Urinary bladder (tissue), 4 donors: ENCODE measurements at places on chromosomes 6 and 20. TPM values are rescaled to one million over a fixed set of nuclear protein-coding genes. Genes with fewer than 3 reads are reported as not detected.
A peak's percentile ranks its signal among the peaks of the same experiment; 100 is the strongest.

The GPLD1 gene
- 1.6 TPM for polyA plus RNA-seq

- DNase-seq = no peak
Measured at GRCh38 chr6:13400772-13401171, 72.4 kb upstream of the TBC1D7 start.

The ARFGEF3 gene
- polyA plus RNA-seq = 1.3 TPM

GRCh38 chr6:4884646-4885340 is 108.6 kb downstream of the CDYL start:
- no peak for DNase-seq

DNA sequence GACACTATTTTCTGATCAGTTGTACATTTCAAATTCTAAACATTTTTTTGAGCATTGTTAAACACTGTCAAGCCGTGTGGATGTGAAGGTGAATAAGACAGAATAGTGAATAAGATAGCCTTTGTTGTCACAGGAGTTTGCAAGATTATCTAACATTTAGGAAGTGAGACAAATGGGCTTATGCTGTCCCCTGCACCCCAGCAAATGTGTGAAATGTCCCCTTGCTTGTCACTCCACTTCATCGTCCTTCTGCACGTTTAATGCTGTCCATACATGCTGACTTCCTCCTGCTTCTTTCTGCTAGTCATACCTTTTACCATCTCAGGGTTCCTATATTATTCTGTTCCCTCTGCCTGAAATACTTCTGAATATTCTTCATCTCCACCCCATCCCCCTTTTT is 62.6 kb downstream of the CBFA2T2 start:
- no peak for DNase-seq

GRCh38 chr6:82248273-82248735 is 760 bp upstream of the IBTK start:
- DNase-seq = no peak

DNA sequence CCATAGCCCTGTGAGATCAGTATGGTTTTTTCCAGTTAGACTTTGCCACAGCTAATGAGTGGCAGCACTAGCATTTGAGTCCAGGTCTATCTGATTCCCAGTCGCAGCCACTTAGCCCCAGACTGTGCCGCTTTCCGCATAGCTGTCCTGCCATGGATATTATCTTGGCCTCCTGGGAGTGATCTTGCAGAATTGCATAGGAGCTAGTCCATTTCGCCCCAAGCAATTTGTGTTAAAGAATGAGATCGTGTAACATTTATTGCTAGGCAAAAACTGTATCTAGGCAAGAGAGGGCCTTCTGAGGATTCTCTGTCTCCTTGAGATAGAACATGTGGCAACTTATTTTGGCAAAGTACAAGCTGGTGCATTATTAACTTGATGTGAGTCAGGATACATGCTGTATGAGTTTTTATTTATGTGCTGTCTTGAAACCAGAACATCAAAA is 74.2 kb downstream of the EZR start:
- no peak for DNase-seq

- DNase-seq = no peak
Measured at GRCh38 chr6:105204768-105205167, 25.0 kb upstream of the POPDC3 start.

DNA sequence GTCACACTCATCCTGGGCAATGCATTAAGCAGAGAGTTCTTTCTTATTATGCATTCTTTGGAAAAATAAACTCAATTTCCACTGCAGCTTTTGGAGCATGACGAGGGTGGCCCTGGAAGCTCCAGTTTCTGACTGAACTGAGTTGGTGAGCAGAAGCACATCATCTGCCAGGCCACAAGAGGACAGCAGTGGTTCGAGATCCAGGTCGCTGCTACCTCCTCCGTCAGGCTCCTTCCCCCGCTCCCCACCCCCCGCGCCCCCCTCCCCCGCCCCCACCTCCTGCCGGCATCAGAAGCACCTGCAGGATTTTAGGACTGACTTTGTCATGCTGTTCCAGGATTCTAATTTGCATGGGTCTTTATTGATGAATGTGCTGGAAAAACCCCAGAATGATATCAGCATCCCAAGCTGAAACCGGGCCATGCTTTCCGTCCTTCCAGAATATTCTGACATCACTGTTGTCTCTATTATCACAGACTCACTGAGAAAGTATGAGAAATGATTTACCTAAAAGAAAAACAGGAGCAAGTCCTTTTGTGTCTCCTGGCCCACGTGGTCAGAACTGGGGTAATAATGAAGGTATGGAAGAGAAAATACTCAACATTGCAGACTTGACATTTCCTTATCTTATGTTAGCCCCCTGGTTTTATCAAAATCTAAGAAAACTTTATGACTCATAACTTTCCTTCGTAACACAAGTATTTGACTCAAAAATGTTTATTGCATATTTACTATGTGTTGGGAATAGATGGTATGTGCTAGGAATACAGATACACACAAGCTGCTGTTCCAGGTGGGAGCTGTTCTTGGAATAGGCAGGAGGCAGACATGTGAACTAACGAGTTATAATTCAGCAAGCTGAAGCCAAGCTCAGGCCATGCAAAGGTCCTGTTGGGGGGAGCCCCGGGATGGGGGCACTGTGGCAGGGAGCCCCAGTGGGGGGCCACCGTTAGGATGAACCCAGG is 220.2 kb upstream of the EXOC2 start:
- no peak for DNase-seq

The SMIM29 gene
- 44.9 TPM for polyA plus RNA-seq

DNA sequence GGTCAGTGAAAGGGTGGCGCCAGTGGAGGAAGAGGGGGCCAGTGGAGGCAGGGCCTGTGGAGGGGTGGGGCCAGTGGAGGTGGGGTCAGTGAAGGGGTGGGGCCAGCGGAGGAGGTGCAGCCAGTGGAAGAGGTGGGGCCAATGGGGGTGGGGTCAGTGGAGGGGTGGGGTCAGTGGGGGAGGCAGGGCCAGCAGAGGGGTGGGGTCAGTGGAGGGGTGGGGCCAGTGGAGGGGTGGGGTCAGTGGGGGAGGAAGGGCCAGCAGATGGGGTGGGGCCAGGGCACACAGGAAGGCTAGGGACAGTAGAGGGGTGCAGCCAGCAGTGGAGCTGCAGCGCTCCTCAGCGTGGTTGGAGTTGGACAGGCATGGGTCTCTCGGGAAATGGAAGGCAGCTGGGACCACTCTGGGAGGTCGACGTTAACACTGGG is 18.7 kb downstream of the ADRM1 start:
- DNase-seq = no peak

- DNase-seq = no peak
Measured at GRCh38 chr6:140636908-140637402, 1262.5 kb upstream of the CITED2 start.

- no peak for DNase-seq
Measured at GRCh38 chr6:63214816-63215215, 3.5 kb downstream of the FKBP1C start.

The NKAIN4 gene
- polyA plus RNA-seq = 0.23 TPM

DNA sequence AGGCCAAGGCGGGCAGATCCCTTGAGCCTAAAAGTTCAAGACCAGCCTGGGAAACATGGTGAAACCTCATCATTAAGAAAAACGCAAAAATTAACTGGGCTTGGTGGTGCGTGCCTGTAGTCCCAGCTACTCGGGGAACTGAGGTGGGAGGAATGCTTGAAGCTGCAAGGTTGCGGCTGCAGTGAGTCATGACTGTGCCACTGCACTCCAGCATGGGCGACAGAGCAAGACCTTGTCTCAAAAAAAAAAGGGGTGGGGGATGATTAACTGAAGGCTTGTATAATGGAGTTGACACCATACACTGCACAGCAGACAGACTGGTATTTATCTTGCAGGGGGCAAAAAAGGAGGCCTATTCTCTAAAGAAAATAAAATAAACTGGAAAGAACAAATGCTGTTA is 27.7 kb downstream of the SRPK1 start:
- no peak for DNase-seq

The FAM83C gene
- polyA plus RNA-seq = 0.18 TPM

The PRSS16 gene
- 1.0 TPM for polyA plus RNA-seq

GRCh38 chr20:48148020-48148419 is 362.7 kb upstream of the SULF2 start:
- no peak for DNase-seq

The STX16 gene
- polyA plus RNA-seq = 47.9 TPM

DNA sequence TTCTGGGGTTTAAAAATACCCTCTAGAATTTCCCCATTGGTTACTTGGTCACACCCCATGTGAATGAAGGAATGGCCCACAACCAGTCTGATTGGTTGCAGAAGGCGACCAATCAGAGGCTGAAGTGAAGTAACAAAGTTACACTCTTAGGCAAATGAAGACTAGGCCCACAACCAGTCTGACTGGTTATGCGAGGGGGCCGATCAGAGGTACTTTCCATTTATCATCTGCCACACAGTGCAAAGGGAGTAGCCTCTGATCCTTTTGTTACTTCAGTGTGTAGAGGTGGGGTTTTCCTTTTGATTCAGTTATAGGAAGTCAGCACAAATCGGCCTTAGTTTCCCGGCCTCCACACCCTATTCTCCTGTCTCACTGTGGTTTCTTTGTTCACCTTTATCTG is 61.2 kb upstream of the SGK1 start:
- peak; percentile 64 for DNase-seq

The OOEP gene
- polyA plus RNA-seq = 0.24 TPM

DNA sequence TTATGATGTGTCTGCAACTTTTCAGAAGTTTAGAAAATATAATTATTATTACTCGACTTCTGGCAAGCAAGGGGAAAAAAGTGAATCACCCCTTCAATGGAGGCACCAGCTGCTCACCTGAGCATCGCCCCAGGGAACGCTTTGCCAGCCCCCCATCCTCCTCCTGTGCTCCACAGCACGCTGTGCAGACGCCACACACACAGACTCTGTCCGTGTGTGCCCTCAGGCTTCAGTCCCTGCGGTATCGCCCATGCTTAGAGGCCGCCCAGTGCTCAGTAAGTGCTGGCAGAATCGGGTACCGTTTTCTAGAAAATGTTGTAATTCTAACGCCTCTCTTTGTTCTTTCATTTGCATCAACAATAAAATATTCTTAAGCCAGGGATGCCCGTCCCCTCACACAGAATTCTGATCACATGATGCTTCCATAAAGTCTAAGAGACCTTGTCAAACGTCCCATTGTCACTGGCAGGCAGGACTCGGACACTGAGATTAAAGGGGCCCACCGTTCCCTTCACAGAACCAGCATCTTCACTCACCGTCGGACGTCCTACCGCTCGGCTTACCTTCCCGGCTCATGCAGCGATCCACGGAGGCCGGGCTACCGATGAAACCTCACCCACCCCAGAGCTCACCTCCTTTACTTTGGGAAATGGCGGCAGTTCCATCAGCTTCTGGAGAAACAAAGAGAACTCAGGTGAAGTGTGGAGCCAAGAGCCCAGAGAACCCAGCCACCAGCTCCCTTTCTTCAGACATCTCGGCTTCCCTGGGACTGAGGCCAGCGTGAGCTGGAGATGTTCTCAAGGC is 105.5 kb downstream of the DLL1 start:
- DNase-seq = no peak

The VSTM2L gene
- 1.6 TPM for polyA plus RNA-seq

GRCh38 chr6:119586250-119586882 is 236.8 kb upstream of the MAN1A1 start:
- DNase-seq = no peak

DNA sequence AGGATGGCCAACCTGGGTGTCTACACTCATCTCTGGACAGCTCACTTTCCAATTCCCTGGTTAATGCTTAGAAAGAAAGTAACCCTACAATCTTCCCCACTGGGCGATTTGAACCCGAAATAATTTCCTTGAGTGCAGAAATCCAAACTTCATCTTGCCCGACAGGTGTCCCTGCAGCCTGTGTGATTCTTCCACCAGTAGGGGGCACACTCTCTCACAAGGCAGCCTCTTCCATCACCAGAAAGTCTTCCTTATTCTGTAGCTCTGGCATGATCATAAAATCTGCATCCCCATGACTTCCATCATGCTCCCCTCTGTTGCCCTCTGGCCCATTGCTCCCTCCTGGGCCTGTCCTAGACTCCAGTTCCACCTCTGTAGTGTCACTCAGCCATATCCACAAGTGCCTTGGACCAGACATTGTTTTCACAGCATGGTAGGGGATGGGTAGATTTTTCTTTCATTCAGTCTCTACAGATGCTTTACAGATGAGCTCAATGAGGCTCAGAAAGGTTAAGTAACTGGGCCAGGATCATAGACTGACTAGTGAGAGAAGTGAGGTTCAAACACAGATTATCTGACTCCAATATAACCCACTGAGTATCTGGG is 170.4 kb upstream of the SPTLC3 start:
- DNase-seq = no peak

GRCh38 chr6:89792881-89793280 is 26.7 kb downstream of the MDN1 start:
- DNase-seq = no peak

The FOXQ1 gene
- 9.0 TPM for polyA plus RNA-seq

GRCh38 chr6:56458324-56458884 is 184.3 kb downstream of the DST start:
- DNase-seq = no peak

The ID4 gene
- polyA plus RNA-seq = 50.2 TPM

- DNase-seq = no peak
Measured at GRCh38 chr6:90645634-90646033, 58.8 kb upstream of the MAP3K7 start.

The ANKRD66 gene
- not detected for polyA plus RNA-seq

The BIRC7 gene
- polyA plus RNA-seq = 0.18 TPM

The LPA gene
- polyA plus RNA-seq = 0.11 TPM

The SLC24A3 gene
- 20.5 TPM for polyA plus RNA-seq

- no peak for DNase-seq
Measured at GRCh38 chr20:805713-806112, 27.8 kb upstream of the FAM110A start.

- no peak for DNase-seq
Measured at GRCh38 chr6:81608776-81609175, 143.7 kb downstream of the TENT5A start.

The OR12D3 gene
- polyA plus RNA-seq = not detected

DNA sequence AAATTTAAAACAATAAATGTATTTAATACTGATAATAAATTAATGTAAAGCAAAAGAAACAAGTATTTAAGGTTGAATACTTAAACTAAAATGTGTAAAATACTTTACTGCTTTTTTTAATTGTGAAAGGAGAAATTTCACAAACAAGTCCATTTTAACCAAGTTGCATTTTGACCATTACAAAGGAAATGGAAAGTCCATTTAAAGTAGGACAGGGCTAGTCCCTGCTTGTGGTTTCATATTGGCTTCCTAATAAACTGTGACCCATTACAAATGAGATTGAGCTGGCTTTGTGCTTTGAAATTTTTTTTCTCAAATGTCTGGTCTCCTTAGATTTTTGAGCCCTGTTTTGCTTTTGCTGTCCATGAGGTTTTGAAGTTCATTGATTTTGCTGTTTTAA is 527.6 kb downstream of the MAFB start:
- DNase-seq = no peak

GRCh38 chr6:150711584-150712504 is 112.2 kb downstream of the PLEKHG1 start:
- DNase-seq = no peak
